ENCODE measurements at places on chromosomes 7 and 10. TPM values are rescaled to one million over a fixed set of nuclear protein-coding genes. Genes with fewer than 3 reads are reported as not detected.

- no peak for DNase-seq
Observed at GRCh38 chr7:101594790-101595189, 34.3 kb downstream of the MYL10 start.

The COPS6 gene
- 50.4 TPM for total RNA-seq

GRCh38 chr10:36736311-36736710 lies 389.1 kb upstream of the ANKRD30A start:
- no peak for DNase-seq

GRCh38 chr7:36825501-36825900 lies 101.2 kb upstream of the AOAH start:
- no peak for DNase-seq

- DNase-seq, result peak; percentile 69
Observed at GRCh38 chr10:124091646-124092249, 1.6 kb downstream of the CHST15 start.

- no peak for DNase-seq
Observed at GRCh38 chr7:55969391-55969790, 5.0 kb downstream of the NIPSNAP2 start.

GRCh38 chr10:102410429-102411073 lies 8.0 kb downstream of the PSD start:
- peak; percentile 74 for DNase-seq

GRCh38 chr7:114502454-114503254 lies 88.0 kb downstream of the FOXP2 start:
- peak; percentile 67 for DNase-seq

DNA sequence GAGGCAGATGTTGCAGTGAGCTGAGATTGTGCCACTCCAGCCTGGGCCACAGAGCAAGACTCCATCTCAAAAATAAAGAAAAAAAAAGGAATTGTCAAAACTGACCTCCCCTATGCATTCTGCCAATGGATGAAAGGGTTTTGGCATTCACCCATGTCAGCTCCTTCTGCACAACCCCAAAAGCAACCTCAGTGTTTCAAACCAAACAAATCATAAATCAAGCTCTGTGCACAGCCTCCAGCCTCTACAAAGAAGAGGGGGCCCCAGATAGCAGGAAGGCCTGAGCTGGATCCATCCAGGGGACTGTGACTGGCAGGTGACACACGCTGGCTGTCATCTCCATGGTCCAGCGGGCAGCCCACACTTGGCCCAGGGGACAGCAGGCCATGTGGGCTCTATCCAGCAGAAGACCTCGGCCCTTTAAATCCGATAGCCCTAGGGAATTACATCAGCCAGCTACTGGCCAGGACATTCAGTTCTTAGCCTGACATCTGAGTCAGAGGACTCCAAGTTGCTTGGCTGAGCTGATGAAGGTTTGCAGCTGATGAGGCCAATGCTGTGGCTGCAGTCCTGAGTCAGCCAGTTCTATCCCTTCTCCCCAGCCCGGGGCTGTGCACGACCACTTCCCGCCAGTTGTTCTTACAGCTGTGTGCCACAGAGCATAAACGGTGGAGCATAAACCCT lies 52.0 kb upstream of the FIGNL1 start:
- DNase-seq, result peak; percentile 87

The GPR26 gene
- 0.10 TPM for total RNA-seq

GRCh38 chr10:49212783-49213182 lies 24.6 kb upstream of the TMEM273 start:
- DNase-seq, result no peak

DNA sequence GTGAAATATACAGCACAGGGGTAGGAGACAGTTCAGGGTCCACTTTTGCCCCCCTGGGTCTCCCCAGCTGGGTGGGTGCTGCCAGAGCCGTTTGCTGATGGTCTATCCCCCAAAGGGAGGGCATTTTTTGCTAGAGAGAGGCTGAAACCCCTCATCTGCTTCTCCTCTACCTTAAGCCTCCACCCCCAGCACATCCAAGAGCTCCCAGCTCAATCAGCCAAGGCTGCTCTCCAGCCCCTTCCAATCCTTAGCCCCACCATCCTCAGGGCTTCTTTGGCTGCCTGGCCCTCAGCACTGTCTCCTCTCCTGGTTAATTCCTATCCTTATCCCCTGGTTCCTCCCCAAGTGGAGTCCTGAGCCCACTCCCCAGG lies 153.1 kb downstream of the AOAH start:
- no peak for DNase-seq

The GOLGA7B gene
- 0.10 TPM for total RNA-seq

DNA sequence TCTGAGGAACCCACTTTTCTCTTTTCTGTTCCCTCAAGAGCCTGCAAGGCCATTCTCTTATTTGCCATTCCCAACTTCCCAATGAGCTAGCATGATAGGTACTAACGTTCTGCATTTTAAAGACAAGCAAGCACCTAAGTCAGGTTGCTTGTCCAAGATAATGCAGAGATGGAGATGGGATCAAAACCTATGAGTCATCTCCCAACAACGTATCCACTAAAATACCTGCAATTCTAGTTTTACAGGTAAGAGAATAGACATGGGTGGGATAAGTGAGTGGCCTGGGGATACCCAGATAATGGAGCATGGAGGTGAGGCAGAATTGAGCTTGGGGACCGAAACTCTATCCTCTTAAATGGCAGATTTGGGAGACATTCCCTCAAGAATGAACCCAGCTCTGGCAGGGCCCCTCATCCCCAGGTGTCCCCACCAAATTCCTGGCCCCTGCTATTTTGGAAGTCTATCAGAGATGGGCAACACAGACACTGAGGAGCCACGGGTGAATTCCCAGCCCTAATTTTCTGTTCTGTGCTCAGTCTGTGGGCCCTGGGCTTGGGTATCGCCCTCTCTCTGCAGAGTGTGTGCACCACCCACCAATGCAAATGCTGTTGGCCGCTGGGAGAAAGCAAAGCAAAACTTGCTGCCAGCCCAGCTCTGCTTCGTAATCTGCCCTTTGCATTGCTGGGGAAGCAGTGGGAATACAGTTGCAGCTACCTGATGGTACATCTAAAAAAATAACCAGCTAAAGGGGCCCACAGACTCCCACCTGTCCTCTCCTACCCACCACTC lies 98.3 kb downstream of the KCNMA1 start:
- no peak for DNase-seq

The GATAD1 gene
- 33.4 TPM for total RNA-seq

DNA sequence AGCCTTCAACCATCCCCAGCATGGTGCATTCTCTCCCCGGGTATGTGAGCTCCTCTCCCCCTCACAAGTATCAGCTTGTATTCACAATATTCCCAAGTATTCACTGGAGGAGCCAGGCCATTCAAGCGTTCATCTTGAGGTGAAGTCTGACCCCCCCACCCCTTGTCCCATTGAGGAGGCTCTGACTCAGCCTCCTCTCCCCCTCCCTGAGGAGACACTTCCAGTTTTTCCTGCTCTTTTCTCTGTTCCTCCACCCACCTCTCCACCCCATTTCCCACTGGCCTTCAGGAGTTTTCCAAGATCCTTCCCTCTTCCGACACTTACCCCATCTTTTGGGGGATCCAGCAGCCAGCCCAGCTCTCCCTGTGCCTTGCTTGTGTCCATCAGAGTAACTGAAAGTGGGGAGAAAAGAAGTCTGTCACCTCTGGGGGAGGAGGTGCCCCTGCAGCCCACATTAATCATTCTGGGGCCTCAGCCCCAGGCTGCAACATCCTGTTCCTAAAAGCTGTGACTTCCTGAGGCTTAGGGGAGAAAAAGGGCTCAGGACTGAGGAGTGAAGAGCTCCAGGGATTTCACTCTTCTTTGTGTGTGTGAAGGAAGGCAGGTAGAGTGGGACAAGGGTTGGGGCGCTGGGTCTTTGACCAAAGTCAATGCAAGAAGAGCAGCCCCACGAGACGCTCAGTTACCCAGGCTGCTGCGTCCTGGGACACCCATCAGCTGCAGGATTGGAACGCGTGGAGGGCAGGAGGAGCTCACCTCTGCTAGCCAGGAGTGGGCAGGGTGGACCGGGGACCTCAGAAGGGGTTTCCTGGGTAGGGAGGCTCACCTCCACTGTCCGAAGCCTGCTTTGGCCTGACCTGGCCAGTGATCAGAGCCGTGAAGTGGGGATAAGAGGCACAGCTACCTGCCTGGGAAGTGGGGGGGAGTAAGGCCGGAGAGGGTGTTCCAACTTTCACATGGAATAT lies 1.1 kb downstream of the EPHA1 start:
- DNase-seq, result no peak

DNA sequence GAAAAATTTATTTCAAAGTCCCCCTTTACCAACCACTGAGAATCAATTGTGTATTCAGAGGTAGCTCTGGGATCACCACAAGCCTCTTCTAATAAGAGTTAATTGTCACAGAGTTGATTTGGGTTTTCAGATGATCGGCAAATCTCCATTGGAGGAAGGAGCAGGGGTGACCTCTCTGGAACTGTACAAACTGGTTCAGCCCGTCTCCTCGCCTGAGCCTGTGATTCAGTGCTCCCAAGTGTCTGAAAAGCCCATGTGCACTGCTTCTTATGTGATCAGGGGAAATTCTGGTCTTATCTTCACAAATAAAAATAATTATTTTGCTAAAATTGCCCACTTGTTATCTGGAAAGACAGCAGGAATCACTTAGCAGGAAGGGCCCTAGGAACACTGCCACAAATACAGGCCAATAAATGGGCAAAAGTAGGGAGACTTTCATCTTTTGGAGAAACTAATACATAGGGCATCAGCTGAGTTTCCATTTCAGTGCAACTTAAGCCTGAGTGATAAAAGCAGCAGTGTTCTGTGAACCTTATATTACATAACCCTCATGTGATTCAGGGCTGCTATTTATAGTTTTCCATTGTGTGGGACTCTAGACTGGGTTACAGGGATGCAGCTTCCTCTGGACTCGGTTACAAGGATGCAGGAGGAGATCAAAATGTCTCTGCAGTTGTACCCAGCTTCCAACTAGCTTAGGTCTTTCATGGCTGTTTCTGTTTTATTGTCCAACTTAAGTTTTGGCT lies 32.3 kb downstream of the CDK1 start:
- DNase-seq, result peak; percentile 26

GRCh38 chr7:82194016-82194643 lies 249.4 kb downstream of the CACNA2D1 start:
- DNase-seq, result no peak

- DNase-seq, result no peak
Observed at GRCh38 chr10:36171556-36171952, 529.5 kb upstream of the FZD8 start.

The IDE gene
- 23.9 TPM for total RNA-seq

DNA sequence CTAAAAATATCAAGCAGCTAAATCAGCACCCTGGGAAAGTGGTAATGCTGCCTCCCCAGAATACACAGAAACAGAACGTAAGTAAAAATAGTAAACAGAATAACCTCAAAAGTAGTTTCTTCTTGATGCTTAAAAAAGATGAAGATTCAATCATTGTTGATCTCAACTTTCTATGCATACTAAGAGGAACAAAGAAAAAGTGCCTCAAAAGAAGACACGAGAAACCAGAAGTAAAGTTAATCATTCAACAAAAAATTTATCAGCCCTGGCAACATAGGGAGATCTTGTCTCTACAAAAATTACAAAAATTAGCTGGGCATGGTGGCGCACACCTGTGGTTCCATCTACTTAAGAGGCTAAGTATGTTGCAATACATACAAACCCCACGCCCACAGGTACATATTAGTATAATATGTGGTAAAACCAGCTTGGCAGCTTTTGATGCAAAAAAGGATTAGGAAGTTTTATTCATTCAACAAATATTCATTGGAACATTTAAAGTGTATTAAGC lies 153.7 kb downstream of the NRBF2 start:
- no peak for DNase-seq

DNA sequence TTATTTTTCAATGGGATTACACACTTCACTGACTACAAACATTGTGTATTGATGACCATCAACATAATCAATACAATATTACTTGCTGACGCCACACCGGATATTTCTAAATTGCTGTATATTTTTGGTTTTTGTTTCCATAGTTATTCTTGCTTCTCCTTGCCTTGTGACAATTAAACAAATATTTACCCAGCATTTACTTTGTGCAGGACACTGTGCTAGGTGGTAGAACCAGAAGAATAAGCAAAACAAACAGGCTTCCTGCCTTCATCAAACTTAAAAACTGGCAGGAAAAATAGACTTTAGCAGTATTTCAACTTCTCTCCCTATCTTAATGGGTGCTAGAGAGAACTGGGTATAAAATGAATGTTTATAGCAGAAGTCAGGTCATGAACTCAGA lies 50.6 kb downstream of the ZNF277 start:
- no peak for DNase-seq

The SLIT1 gene
- 0.72 TPM for total RNA-seq

DNA sequence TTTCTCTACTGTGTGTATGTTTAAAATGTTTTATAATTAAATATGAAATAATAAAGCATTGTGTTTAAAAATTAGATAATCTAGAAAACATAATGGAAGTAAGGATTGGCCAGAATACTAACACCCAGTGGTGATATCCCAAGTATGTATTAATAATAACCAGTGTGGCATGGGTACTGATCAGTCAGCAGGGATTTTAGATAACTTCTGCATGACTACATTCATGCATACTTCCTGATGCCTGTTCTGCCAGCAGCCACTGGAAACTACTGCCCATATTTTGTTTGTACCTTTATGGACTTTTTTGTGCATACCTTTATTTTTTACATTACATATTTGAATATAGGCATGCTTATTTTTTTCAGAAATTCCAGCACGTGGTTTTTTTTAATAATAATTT lies 156.6 kb upstream of the TMEM196 start:
- DNase-seq, result no peak

DNA sequence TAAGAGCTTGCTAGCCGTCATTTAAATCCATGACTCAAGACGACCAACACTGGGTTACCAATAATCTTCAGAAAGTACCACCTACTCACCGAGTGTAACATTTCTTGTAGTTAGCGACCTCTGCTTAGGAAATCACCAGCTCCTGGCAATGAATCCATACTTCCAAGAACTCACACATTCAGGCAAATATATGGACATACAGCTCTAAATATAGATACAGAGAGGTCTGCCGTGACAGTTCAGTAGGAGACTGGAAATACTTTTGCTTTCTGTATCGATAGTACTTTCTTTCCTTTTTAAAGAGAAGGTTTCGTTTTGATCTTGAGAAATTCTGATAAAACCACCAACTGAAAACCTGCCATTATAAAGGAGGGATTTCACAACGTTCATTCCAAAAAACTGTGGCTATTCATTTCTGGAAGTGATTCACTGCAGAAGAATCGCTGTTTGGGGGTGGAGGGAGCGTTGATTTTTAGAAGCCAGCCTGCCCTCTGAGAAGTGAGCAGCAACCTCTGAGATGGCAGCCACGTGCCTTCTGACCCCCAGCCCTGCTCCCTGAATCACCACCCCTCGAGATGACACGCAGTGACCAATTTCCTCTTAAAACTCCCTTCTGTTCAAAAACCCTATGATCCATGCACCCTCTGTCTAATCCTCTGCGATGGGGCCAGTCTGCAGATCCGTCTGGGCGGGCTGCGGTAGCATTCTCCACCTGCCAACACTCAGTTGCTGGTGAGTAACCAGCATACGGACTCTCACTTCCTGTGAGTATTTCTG lies 179.0 kb upstream of the KLF14 start:
- peak; percentile 54 for DNase-seq

The NUTM2E gene
- total RNA-seq, result 0.41 TPM

GRCh38 chr7:158110034-158110590 lies 477.5 kb downstream of the PTPRN2 start:
- DNase-seq, result no peak

The TBXAS1 gene
- 7.6 TPM for total RNA-seq
